ENCODE measurements at places on chromosomes 5 and 9.

DNA sequence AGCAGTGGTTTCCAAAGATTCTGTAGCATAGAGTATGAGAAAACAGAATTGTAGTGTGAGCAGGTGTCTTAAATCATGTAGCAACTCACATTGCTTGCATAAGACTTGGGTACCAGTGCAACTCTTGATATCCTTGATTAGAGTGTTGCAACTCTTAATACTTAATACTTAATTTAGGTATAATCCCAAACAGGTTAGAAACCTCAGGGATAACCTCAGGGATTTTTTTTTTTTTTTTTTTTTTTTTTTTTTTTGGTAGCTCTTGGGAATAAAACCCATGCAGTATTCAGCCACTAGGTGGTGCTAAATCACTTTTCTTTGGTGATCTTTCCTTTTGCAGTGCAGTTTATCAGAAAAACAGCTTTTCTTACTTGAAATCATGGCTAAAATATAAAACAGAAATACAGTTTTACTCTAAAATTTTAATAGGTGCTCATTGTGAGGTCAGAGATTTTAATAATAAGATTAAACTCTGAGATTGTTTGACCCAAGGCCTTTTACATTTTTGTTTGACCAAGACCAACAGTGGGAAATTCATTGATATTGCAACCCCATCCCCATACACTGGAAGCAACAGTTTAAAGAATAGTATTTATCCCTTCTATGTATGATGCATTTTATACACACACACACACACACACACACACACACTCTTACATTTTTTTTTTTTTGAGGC lies 55.3 kb downstream of the ERAP1 start:
- peak; percentile 81 for DNase-seq

DNA sequence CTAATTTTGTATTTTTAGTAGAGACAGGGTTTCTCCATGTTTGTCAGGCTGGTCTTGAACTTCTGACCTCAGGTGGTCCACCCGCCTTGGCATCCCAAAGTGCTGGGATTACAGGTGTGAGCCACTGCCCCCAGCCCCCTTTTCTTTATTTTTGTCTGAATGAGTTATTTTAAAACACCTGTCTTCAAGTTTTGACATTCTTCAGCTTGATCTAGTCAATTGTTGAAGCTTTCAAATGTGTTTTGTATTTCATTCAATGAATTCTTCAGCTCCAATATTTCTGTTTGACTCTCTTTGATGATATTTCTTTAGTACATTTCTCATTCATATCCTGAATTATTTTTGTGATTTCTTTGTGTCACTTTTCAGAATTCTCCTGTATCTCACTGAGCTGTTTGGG lies 486.2 kb downstream of the DMAC1 start:
- DNase-seq: no peak

DNA sequence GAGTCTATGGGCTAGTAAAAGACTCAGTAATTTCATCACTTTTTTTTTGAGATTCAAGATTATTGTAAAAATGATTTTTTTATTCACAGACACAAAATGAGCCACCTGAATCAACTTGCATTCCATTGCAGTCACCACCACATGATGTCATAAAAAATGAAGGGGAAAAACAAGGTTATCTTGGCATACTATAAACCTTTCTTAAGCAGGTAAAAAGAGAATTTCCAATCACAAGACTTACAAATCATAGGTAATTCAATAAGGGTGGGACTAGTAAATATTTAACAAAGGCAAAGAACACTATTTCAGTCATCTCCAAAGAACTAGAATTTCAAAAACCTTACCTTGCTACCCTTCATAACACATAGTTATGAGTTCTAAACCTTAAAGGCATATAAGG lies 30.7 kb downstream of the TRPM6 start:
- DNase-seq: no peak

- DNase-seq: peak; percentile 73
These were observed 147.4 kb downstream of the ACTBL2 start for GRCh38 chr5:57335092-57335660.

GRCh38 chr5:156328766-156329165 lies 1.8 kb downstream of the SGCD start:
- DNase-seq: no peak

GRCh38 chr9:2859776-2860379 lies 16.0 kb upstream of the PUM3 start:
- DNase-seq: peak; percentile 67

GRCh38 chr5:150599917-150600511 lies 40.4 kb upstream of the SYNPO start:
- DNase-seq: peak; percentile 84

DNA sequence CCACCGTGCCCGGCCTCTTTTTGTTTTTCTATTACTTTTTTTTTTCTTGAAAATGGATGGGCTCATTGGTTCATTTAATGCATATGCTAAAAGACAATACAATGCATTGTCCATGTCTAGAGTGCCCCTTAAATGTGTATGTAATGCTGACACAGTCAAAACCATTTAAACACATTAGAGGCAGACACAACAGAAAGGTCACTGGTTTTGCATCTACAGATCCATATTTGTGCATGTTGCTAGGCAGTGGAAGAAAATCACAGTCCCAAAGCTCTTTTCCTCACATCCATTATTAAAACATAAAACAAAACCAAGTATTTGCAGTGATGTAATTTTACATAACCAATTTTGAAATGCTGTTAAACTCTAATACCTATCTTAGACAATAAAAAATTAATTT lies 389.0 kb downstream of the TAF11L14 start:
- DNase-seq: no peak

GRCh38 chr5:64163746-64164145 lies 1.9 kb upstream of the RNF180 start:
- no peak for DNase-seq

GRCh38 chr5:31990081-31990650 lies 184.0 kb downstream of the GOLPH3 start:
- no peak for DNase-seq

GRCh38 chr9:23821375-23822181 lies 4.5 kb downstream of the ELAVL2 start:
- no peak for DNase-seq

DNA sequence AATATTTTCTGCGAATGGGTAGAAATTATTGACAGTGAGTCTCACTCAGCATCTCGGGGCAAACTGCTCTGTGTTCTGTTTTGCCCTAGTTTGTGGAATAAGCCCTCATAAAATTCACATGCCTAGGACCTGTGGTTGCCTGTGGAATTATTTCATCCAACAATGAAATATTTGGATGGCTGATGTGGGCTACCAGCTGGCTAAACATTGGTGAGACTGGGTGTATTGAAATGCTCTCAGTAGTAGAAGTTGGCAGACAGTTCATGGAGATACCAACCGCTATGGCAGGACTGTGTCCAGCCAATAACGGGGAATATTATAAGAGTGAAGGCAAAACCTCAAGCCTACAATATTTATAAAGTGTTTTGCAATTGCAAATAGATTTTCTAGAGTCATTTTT lies 344.1 kb upstream of the RPS23 start:
- no peak for DNase-seq

DNA sequence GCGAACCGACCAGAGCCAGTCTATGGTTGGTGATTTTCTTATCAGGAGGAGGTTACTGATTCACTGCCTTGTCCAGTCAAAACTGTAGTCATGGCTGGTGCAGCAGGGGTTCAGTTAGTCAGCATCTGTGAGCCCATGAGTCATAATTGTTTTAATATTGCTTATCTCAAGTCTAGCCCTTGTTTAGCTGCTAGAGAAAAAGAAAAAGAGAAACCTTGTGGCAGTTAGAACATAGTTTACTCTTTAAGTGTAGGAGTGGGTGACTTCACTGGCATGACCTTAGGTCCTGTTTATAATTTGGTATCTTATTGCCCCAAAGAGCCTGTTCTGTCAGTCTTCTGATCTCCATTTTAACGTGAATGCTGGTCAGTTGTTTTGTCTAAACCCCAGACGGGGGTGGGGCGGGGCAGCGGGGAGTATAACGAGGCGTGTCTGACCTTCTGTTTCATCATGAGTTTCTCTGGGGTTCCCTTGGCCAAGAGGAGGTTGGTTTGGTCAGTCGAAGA lies 76.9 kb upstream of the NFIL3 start:
- DNase-seq: peak; percentile 73

GRCh38 chr9:77946969-77947620 lies 84.5 kb downstream of the GNAQ start:
- DNase-seq: no peak

DNA sequence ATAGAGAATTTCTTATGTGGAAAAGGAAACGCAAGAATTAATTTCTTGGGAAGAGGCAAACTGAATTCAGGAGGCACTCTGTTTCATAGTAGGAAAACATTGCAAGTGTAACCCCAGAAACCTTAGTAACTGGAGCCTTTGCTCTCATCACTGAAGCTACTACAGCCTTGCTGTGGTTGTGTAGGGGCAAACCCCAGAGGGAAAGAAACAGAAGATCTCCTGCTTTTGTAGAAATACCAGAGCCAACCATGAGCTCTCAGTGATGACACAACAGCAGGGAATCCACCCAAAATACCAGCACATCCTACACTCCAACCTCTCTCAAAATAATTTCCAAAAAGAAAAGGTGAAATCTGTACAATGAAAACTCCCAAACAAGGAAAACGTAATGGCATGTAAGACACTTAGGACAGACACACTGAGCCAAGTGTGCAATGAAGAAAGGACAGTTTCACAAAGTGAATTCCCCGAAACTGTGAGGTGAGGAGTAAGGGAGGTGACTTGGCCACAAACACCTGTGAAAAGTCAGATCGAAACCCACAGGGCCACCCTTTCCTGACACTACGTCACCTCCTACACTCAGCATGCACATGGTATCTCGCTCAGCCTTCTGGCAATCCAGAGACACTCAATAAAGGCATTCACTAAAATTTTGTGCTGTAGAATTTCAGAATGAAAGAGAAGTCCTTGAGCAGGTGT lies 8.5 kb upstream of the ACSL6 start:
- DNase-seq: no peak

DNA sequence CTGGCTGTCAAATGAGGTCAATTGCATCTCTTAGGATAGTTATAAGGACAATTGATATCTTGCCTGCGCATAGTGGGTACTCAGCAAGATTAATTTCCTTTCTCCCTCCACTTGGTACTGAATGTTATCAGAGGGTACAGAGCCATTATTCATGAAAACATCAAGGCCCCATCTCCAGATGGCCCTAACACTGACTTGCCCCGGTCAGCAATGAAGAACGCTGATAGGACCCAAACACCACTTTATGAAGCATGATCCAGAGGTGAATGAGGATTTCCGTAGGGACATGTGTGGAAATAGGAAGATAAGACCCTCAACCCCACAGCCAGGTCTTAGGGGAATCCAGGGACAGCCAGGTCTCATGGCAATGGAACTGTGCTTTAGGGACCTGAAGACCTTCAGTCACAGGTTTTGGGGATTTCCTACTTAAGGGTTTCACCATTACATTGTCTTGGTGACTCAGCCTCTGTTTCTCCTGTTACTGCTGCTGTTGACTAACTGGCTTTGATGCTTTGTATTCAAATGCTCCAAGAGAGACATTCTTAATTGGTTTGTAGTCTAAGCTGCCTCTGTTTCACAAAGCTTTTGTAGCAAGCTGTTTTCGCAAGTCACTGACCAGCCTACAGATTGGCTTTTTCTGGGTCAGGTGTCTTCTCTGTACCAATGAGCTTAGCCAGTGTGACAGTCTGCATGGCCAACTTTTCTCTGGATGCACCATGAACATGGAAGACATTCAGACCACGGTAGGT lies 35.3 kb upstream of the IQGAP2 start:
- DNase-seq: peak; percentile 33

- DNase-seq: no peak
These were observed 380.4 kb downstream of the PTPRD start for GRCh38 chr9:10232352-10232930.

DNA sequence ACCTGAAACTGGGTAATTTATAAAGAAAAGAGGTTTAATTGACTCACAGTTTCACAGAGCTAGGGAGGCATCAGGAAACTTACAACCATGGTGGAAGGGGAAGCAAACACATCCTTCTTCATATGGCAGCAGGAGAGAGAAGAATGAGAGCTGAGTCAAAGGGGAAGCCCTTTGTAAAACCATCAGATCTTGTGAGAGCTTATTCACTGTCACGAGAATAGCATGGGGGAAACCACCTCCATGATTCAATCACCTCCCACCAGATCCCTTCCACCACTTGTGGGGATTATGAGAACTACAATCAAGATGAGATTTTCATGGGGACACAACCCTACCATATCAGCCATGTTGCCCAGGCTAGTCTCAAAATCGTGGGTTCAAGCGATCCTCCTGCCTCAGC lies 143.4 kb downstream of the FGF18 start:
- DNase-seq: peak; percentile 38

- peak; percentile 10 for DNase-seq
These were observed 21.0 kb upstream of the ERAP2 start for GRCh38 chr5:96855031-96855872.

DNA sequence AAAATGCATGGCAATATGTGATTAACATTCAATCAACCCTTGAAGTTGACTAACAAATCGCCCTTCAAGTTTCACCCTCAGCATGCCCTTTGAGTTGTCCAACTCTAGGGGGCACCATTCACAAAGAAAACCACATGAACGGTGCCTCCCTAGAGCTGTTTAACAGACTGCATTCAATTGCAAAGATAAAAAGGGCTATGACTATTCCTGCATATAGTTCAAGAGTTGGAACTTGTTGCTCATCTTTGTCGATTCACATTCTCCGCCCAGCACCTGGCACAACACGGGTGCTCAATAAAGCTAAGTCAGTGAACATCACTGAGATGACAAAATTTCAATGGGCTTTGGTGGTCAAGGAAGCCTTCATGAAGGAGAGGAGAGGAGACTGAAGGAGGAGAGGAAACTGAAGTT lies 69.6 kb upstream of the SLC30A5 start:
- DNase-seq: peak; percentile 64

DNA sequence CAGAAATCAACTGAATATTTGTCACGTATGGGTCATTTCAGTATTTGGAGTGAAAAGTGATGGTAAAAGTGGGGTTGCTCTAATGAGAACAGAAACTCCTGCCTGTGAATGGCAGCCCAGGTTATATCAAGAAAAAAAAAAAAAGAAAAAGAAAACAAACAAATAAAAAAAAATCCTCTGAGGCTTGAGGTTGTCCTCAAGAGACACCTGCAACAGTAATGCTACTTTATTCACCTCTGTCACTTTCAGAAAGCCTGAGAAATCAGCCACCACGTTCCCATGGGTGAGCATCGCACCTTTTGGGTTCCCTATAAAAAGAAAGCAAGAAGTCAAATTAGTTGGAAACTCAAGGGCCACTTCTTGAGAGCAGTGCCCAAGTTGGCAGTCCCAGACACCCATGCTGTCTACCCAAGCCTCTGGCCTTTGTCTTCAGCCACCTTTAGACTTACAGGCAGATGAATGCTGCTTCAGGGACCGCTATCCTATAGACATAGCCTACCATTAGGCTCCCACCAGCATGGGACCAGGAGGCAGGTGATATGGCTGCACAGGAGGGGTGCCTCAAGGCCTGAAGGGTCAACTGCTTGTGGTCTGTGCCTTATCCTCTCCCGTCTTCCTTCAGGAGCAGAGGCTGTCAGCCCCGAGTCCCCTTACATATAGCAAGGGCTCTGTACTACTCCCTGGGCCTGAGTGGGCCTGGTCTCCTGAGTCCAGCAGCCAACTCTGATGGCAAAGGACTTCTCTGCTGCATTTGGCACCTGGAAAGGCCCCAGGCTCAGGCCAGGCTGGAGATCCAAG lies 31.1 kb upstream of the MEIKIN start:
- no peak for DNase-seq
